ENCODE measurements at places on chromosomes 11 and 22.

DNA sequence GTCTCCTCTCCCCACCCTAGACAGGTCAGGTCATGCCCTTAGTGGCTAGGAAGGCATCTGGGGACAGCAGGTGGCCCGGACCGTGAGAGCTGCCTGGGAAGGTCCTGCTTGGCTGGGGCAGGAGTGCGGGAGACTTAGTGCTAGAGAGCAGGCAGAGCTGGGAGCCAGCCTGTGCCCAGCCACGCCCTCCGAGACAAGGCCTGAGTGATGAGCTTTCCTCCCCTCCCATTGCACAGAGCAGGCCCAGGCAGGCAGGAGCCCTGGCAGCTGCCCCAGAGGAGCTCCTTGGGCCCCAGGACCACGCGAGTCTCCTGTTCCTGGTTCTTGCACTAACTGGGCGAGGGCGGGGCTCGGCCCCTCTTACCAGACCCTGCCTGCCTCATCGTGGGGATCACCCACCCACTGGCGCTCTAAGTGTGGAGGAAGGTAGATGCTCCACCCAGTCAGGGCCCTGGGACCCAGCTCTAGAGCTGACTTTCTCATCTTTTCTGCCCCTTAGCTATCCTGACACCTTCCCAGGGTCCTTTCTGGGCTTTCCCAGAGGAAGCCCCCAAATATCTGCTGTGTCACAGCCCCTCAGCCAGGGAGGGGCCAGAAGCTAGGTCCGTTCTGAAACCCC lies 44.9 kb downstream of the MACROD1 start:
- DNase-seq, result no peak

GRCh38 chr11:125943661-125944349 lies 2.0 kb upstream of the VSIG10L2 start:
- no peak for DNase-seq

DNA sequence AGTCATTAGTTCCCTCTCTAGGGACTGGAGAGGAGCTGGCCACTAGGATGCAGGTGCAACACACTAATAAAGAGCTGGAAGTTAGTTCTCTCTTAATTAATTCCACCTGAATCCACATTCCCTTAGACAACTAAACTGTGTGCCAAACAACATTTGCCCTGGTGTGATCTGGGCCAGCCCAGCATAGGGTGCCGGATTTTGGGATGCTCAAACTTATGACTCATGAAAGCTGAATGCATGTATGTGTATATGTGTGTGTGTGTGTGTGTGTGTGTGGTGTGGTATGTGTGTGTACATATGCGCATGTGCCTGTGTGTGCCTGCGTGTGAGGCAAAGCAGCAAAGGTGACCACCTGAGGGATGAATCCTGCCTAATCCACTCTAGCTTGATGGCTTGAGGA lies 110.7 kb downstream of the EHF start:
- DNase-seq, result no peak

DNA sequence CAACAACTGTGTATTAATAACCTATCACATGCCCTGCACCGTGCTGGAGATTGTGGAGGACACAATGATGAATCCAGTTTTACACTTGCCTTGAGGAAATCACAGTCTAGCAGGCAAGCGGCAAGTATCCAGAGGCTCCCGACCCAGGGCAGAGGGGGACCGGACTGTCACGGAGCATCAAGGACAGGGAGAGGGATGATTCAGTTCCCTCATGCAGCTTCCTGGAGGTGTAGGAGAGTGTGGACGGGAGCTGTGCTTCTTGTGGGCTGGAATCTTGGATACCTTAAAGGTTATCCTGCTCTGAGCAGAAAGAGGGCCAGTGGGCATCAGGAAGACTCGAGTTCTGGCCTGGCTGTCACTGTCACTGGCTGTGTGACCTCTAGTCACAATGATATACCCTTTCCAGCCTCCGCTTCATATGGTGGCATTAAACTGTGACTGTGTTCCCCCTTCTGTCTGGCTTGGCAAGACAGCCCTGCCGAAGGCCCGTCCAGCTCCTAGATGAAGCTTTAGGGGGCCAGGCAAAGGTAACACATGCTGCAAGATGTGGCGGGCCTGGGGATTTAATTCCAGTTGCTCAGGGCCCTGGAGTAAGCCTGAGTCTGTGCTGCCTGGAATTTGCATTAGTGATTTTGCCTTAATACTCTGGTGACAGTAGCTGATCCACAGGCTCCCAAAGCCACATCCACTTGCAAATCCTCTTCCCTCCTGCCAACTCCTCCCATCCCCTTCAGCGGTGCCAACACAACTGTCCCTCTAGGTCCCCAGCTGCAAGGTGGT lies 162.8 kb downstream of the DSCAML1 start:
- DNase-seq, result no peak

DNA sequence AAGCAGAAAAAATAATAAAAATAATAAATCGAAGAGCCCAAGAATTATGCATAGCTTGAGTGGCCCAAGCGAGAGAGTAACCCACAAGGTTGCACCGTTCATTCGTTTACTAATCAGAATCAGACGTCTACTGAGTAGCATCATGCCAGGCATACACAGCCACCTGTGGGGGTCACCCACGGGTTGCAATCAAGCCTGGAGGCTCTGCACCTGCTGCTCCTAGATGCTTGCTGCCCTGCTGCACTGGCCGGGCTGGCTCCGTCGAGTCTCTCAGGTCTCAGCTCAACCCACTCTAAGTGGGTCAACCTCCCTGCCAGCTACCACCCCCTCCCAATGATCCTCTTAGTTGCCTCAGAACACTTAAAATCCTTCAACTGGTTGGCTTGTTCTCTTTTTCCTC lies 2.0 kb upstream of the TESMIN start:
- no peak for DNase-seq

- no peak for DNase-seq
Measured at GRCh38 chr11:116171271-116172140, 601.3 kb downstream of the BUD13 start.

GRCh38 chr11:43853781-43854180 lies 26.9 kb upstream of the ALKBH3 start:
- DNase-seq, result no peak

DNA sequence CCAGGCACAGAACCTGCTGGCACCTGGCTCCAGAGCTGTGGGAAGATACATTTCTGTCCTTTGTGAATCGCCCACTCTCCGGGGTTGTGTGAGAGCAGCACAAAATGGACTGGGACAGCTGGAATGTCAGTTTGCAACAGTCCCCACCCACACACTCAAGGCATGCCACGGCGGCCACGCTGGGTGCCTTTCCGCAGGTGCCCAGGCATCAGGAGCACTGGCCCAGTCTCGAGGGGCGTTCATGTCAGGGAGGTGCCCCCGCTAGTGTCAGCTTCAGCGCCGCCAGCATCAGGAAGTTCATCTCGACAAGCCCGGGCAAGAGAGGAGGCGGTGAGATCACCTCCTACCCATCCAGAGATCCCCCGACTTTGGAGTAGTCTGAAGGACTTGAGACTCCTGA lies 2.1 kb downstream of the TP53AIP1 start:
- DNase-seq, result no peak

GRCh38 chr22:33853200-33854097 lies 66.8 kb downstream of the LARGE1 start:
- no peak for DNase-seq

DNA sequence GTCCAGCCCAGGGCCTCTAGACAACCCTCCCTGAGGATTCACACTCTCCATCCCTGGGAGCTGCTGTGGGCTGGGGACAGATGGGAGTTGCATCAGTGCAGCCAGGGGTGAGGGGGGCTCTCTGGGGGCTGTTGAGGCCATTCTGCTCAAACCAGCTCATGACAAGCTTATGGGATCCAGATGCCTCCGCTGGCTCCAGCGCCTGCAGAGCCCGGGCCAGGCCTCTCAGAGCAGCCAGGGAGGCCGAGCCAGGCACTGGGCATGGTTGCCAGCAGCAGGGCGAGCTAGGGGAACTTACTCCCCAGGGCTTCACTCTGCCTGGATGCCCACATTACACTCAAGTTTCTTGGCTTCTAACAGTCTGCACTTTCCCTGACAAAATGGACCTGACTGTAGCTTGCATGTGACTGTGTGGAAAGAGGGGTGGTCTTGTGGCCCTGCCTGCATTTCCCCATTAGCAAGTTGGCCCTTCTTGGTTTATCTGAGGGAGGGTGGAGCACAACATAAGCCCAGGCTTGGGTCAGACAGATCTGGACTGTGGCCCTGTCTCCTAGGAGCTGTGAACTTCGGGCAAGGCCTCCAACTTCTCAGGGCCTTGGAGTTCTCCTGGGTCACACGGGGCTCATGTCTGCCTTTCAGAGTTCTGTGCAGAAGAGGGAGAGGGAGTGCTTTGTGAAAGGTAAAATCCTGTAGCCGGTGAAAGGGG lies 34.5 kb upstream of the CYB5R3 start:
- DNase-seq, result no peak

GRCh38 chr11:75813622-75814039 lies 1.4 kb upstream of the UVRAG start:
- DNase-seq, result no peak

DNA sequence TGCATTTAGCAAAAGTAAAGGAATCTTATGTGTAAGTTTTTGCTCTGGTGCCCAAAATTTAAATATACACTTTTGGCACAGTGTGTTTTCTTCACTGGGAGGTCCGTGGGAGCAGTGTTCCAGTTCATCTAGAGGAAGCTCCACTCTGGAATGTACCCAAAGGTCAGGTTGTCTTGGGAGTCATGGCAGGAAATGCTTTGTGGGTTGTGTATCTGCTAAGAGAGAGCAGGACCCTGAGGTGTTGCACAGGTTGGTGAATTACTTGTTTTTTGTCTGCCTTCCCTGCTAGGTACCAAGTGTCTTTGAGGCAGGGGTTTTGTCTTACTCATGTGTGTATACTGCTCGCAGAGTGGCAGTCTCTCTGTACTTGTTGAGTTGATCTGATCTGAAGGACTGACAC lies 37.3 kb downstream of the DIXDC1 start:
- DNase-seq, result no peak

DNA sequence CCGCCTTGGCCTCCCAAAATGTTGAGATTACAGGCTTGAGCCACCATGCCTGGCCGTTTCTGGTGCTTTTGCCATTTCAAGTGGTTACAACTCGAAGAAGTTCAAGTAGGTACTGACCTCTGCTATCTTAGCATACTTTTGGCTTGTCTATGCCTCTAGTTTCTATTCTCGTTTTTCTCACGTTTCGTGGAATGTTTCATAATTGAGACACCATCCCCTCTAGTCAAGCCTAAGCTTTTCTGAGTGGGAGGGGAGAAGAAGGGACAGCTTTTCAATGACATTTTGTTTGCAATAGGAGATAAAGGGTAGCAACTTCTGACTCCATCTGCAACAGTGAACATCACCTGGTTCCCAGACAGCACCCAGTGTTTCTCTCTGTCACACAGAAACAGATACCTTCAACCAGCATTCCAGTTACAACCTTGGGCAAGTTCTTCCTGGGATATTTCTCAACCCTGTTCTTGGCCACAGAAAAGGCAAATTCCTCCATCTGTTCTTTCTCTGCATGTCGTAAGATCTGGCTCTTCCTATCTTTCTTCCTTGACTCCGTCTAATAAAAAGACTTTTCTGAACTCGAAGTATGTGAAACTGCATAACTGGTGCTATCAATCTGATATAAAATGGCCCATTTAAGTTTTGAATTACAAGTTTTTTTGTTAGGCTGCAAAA lies 25.5 kb downstream of the DDI1 start:
- no peak for DNase-seq

GRCh38 chr11:127454856-127455255 lies 454.3 kb upstream of the KIRREL3 start:
- DNase-seq, result no peak

GRCh38 chr22:19903031-19903430 lies 38.5 kb upstream of the COMT start:
- no peak for DNase-seq

DNA sequence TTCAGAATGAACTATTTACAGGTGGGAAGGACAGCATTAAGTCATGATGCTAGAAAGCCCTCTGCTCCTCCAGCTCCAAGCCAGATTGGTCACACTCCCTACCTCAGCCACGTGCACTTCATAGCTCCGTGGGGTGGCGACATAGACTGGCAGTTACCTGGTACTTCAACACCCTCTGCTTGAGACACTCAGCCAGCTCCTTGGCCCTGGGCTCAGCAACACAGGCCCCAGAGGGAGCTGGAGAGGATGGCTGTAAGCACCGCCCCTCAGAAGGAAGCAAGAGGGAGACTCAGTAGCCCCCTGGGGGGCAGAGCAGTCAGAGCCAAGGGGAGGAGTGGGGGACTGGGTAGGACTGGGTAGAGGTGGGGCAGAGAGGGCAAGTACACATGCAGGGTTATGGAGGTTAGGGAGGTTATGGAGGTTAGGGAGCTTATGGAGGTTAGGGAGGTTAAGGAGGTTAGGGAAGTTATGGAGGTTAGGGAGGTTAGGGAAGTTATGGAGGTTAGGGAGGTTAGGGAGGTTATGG lies 102.1 kb upstream of the BID start:
- DNase-seq, result no peak

- no peak for DNase-seq
Measured at GRCh38 chr22:20771918-20772625, 1.8 kb upstream of the SERPIND1 start.

DNA sequence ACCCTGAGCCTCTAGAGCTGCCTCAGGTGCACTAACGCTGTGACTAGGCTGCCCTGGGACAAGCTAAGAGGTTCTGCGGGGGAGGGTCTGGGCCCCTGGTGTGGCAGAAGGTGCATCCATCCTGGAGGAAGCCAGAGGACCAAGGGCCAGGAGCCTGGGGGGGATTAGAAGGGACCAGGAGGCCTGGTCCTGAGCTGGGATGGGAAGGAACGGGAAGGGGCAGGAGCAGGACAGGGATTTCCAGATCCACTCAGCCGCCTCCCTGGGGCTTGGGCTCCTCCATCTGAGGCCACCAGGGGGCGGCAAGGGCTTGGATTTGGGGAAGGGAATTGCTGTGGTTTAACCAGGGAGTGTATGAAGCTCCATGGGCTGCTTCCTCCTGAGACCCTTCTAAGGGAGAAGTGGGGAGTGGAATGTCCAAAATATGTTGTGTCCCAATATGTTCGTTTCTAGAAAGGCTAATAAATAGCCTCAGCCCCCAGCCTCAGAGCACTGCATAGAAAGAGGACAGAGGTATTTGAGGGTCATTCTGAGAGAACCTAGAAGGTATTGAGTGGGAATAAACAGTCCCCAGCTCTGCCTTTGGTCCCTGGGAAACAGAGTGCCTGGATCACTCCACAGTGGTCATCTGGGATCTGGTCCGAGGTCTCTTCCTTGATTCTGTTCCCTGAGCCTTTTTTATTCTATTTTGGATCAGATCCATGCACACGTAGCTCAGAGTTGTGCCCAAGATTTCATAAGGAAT lies 17.4 kb upstream of the PRAME start:
- DNase-seq, result no peak

- no peak for DNase-seq
Measured at GRCh38 chr11:46611526-46612304, 5.3 kb downstream of the HARBI1 start.

Data from GDM1 (cell line).